ENCODE measurements at places on chromosomes 12 and 14.

DNA sequence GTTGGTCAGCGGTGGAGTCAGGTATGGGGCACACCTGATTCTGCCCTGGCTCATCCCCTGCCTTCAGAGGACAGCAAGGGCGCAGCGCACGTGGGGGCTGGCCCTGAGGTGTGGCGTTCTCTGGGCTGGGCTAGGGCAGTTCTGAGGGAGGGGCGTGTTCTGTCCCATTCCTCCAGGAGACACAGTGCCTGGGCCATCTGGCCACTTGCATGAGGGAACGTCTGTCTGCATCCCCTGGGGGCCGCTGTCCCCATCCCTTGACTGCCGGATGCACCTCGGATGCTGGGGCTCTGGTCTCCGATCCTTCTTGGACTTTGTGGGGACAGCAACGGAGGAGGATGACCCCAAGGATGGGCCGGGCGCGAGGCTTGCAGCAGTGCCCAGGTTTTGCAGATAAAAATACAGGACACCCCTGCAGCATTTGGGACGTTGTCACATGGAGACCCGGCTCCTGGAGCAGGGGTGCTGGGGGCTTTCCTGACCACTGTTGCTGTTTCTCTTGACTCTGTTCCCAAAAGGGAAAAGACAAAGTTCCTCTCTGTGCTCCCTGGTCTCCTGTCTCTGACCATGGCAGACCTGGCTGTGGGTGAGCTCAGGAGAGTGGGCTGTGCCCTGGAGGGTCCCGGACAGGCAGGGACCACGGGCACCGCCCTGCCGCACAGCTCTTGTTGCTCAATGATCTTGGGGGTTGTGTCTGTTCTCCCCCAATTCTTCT is 6.9 kb downstream of the MTA1 start:
- DNase-seq = no peak

GRCh38 chr14:91329486-91330014 is 85.0 kb upstream of the GPR68 start:
- no peak for DNase-seq

GRCh38 chr12:61916831-61917230 is 343.4 kb upstream of the USP15 start:
- DNase-seq = no peak

- no peak for DNase-seq
Observed at GRCh38 chr12:25253371-25254068, 2.8 kb upstream of the KRAS start.

GRCh38 chr12:132243596-132244310 is 85.6 kb downstream of the GALNT9 start:
- DNase-seq = no peak

DNA sequence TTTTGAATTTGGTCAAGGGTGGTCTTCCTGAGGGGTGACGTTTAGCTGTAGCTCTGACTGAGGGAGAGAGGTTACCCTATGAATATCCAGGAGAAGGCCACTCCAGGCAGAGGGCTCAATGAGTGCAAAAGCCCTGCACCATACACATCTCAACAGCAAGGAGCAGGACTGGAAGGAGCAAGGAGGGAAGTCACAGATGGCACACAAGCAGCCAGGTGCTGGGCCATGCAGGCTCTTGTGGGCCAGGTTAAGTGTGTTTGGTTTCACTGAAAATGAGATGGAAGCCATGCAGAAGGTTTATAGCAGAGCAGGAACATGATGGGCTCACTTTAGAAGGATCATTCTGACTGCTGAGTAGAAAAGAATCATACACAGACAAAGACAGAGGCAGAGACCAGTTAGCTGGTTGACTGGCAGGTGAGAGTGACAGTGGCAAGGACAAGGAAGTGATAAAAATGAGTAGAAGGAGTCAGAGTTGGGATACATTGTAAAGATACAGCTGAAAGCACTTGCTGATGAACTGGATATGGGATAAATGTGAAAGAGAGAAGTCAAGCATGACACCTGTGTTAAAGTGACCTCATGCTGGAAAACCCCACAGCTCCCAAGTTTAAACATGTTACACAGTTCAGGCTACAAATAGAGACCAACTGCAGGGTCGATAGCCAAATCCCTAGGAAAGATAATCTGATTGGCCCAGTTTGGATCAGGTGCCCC is 81.2 kb downstream of the PRKD1 start:
- DNase-seq = peak; percentile 48

DNA sequence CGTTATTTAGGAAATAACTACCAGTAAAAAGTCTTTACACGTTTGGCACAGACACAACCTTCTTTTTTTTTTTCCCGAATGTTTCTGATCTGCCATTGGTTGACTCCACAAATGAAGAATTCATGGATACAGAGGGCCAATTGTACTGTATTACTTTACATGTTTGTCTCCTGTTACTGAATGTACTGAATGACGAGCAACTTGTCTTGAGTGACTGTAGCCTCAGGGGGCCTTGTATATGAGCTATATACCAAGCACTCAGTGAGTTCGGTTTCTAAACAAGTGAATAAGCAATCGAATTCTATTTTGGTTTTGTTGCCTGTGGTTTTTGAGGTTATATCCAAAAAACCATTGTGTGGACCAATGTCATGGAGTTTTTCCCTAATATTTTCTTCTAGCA is 480.0 kb upstream of the SYT1 start:
- DNase-seq = no peak

DNA sequence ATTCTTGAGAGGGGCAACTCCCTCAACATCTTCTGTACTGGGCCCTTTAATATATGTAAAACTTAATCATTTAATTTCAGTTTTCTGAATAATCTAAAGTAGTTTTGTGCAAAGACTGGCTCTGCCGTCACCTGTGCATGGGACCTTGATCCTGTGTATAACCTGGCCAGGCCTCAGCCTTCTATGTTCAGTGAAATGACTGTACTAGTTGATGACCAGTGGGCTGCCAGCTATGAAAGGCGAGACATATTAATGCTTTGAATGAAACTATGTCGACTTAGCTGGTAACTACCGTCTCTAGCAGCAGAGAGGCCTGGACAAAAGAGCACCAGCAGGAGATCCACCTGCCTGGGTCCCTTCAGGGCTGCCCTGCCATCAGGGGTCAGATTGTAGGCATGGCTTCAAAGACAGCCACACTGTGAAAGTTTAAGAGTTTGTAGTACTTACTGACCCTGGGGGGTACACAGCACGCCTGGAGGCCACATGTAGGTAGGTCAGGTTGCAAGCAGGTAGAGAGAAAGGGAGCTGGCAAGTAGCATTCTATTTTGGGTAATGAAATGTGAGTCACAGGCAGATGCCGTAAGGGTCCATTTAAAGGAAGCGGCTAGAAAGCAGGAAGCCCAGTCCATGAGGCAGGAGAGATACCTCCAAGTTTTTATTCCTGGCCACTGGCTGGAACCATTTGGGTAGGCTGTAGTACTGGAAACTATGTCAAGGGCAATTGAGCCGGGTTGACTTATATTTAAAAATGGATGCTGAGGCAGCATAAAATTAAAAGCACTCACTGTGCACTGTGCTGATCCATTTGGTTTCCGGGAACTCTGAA is 77.2 kb downstream of the BHLHE41 start:
- DNase-seq = no peak

GRCh38 chr14:37078131-37078530 is 94.3 kb downstream of the SLC25A21 start:
- DNase-seq = peak; percentile 61

GRCh38 chr14:97077253-97077653 is 280.1 kb downstream of the VRK1 start:
- peak; percentile 91 for DNase-seq

GRCh38 chr14:52850451-52850909 is 59.1 kb upstream of the GNPNAT1 start:
- no peak for DNase-seq

GRCh38 chr12:50222275-50222783 is 55.2 kb upstream of the CERS5 start:
- peak; percentile 90 for DNase-seq

- peak; percentile 74 for DNase-seq
Observed at GRCh38 chr14:89303456-89304435, 113.3 kb downstream of the FOXN3 start.

DNA sequence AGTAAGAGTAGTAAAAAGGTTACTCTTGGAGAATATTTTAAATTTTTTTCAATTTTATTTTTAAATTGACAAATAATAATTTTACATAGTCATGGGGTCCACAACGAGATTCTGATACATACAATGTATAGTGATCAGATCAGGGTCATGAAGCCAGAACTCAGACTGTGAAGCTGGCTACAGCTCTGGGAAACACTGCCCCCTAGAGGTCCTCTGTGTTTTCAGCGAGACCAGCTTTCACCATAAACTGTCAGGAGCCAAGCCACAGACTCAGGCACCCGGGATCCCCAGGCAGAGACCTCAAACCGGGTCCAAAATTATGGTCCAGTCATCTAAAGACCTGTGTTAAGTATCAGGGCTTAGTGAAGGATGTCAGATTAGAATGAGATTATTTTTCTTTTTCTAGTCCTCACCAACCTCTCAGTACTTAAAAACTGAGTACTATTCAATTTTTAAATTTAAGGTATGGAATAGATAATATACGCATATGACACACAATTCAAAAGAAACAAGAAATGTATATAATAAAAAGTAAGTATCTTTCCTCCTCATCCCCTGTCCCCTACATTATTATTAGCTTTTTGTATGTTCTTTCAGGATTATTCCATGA is 397.1 kb downstream of the MDGA2 start:
- DNase-seq = peak; percentile 15

DNA sequence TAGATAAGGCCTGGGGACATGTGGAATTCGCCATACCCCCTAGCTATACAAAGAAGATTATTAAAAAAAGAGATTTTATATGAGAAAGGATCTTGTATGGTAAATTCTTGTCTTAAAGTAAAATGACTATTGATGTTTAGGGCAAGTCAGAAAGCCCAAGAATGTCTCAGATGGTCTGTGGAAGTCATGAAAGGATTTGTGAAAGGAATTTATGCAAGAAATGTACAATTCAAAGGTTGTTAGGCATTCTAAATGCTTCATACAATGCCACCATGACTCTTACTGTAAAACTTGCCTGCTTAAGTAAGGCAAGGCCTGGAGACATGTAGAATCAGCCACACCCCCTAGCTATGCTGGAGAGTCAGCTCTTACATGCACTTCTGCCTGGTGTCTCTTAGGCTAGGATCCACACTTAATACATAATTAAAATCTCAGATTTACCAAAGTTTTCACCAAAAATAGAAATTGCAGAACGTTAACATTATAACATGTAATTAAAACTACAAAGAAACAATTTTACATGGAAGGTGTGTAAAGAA is 8.9 kb upstream of the ETNK1 start:
- DNase-seq = no peak

- DNase-seq = no peak
Observed at GRCh38 chr14:49860988-49861698, 8.6 kb upstream of the NEMF start.

- peak; percentile 28 for DNase-seq
Observed at GRCh38 chr12:50132505-50133135, 20.6 kb downstream of the COX14 start.

- DNase-seq = no peak
Observed at GRCh38 chr14:37172936-37173614, 669 bp upstream of the SLC25A21 start.

DNA sequence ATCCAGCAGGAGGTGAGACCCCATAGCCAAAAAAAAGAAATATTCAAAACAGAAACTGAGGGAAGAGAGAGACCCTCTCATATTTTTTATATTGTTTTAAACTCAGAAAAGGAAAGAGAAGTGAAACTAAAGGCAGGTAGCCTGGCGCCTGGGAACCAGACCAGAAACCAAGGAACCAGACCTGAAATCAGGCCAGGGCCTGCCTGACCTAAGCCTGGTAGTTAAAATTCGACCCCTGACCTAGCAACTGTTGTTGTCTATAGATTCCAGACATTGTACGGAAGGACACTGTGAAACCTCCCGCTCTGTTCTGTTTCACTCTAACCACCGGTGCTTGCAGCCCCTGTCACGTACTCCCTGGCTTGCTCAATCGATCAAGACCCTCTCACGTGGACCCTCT is 38.5 kb upstream of the CD163 start:
- no peak for DNase-seq

GRCh38 chr12:125458552-125459268 is 393.5 kb downstream of the AACS start:
- DNase-seq = no peak

DNA sequence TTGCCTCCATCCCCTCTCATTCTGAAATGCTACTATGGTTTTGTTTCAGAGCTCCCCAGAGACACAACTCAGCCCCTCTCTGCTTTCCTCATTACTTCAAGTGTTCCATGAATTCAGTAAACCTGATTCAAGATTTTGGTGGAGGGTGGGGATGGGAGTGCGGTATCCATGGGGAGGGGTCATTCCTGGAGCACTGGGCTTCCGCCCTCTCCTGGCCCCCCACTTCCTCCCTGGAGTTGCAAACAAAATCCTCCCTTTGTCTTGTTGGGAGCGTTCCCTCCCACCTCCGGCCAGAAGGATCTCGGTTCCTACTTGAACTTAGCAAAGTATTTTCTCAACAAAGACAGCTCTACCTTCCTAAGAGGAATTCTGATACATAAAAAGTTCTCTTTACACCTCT is 71.8 kb upstream of the LTA4H start:
- no peak for DNase-seq

- DNase-seq = peak; percentile 47
Observed at GRCh38 chr12:100403446-100403845, 46.6 kb downstream of the SLC17A8 start.

GRCh38 chr12:121189131-121189530 is 20.8 kb upstream of the P2RX4 start:
- no peak for DNase-seq

DNA sequence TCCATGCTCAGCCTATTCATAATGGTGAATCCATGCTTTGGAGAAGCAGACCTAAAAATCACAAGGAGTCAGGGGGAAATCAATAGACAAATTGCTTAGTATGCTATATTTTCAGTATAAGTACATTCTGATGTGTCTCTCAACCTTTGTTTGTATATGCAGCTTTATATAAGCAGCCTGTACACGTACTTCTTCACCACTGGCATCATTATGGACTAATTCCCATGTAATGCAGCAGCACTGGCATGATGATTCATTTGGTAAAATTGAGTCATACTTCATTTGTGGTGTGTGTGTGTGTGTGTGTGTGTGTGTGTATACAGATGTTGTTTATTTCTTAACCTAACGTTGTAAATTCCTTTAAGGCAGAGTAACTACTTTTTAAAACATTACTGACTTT is 10.9 kb downstream of the DCP1B start:
- DNase-seq = peak; percentile 75

DNA sequence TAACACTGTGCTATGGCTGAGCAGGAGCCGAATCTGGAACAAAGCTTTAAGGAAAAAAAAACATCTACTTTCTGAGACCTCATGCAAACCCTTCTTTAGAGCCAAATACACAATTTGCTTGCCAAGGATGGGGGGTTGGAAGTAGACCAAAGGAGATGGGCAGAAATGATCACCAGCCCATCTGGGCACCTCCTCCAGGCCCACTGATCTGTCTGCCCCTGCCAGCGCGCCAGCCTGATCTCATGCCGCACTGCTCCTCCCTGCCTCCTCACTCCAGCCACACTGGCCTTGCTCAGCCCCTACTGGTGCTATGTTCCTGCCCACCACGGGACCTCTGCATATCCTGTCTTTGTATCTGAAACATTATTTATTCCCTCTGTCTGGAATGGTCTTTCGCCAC is 24.8 kb upstream of the RAB35 start:
- DNase-seq = no peak

DNA sequence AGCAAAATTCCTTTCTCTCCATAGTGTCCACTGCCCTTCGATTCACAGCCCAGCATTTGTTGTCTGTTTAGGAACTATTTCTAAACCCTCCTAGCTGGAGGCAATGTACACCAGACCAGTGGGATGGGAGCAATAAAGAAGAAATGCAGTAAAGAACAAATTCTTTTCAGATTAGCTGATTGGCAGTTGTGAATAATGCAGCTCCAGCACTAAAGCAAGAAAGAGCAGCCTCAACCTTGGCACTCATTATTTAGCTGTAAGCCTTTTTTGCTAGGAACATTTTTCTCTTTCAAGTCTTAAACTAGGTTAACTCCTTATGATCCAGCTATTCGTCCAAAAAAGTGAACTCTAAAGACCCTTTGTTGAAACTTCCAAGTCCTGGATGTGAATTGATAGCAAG is 580.5 kb upstream of the STXBP6 start:
- no peak for DNase-seq

Data from Daoy (cell line).